HT-29 (cell line): ENCODE measurements at places on chromosomes 1 and 21.

GRCh38 chr1:80153762-80154161 lies 1147.2 kb upstream of the ADGRL4 start:
- no peak for DNase-seq

- no peak for DNase-seq
These were observed 24.9 kb downstream of the TMED5 start for GRCh38 chr1:93155335-93155734.

DNA sequence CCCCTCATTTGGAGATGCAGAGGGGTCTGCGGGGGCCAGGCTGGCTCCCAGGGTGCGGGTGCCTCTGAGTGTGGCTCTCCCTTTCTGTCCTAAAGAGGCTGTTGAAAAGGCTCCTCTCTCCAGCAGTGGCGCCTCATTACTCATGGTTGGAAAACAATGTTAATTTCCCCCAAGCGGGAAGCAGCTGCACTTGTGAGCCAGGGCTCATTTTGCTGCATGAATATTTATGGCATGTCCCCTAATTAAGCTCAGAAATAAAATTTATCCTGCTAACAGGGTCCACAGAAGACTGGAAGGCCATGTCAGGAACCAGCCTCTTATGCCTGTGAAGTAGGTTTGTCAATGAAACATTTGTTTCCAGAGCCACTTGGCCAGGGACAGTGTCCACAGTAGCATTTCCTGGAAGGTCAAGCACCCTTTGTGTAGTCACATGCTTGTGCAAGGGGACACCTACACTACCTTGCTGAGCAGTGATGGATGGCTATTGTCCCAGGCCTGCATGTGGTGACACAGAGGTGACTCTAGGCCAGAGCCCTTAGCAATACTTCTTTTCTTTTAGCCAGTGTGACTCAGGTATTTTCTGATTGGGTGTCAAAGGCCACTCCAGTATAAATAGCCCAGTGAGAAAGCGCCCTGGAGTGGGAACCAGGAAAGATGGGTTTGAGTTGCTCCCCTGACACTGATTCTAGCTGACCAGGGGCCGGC lies 259.0 kb downstream of the FOXD2 start:
- peak; percentile 70 for DNase-seq

DNA sequence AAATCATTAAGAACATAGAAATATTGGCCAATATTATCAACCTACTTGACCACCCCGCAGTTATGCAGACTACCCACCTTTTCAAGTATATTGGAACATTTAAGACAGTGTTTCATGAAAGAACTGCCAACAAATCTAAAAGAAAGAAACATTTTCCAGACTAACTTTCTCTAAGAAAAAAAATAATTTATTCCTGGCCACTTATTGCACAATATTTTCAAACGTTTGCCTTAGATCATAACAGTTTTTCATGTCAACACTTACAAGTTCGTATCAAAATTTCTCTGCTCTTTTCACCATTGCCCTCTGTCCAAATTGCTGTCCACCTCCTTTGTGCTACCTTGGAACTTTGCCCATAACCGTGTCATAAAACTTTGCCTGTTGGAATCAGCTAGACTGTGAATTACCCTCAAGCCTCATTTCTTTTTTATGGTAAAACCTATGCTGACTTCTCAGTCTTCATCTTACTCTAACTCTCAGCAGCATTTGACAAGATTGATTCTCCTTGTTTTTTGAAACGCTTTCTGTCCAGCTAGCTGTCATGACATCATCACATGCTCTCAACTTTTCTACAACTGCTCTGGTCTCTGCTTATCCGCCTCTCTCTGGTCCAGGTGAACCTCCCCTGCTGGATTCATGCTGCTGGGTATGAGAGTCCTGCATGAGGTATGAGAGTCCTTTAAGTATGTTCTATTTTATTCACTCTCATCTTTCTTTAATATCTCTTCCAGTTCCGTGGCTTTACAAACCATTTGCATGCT lies 92.8 kb upstream of the CHRM3 start:
- DNase-seq = peak; percentile 25

DNA sequence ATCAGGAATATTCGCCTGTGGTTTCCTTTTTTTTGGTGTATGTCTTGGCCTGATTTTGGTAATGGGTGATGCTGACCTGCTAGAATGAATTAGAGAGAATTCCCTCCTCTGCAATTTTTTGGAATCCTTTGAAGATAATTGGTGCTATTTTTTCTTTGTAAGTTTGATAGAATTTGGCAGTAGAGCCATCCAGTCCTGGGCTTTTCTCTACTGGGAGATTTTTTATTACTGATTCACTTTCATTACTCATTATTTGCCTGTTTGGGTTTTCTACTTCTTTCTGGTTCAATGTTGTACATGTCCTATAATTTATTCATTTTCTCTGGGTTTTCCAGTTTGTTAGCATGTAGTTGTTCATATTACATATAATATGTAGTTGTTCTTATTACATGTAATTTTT lies 48.7 kb downstream of the NTMT2 start:
- DNase-seq = no peak

GRCh38 chr1:46806196-46807020 lies 7.6 kb downstream of the CYP4B1 start:
- DNase-seq = no peak

DNA sequence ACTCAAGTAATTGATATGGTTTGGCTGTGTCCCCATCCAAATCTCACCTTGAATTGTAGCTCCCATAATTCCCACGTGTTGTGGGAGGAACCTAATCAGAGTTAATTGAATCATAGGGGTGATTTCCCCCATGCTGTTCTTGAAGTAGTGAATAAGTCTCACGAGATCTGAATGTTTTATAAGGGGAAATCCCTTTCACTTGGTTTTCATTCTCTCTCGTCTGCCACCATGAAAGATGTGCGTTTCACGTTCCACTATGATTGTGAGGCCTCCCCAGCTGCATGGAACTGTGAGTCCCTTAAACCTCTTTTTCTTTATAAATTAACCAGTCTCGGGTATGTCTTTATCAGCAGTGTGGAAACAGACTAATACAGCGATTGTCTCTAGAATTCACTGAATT lies 135.4 kb downstream of the BACH1 start:
- DNase-seq = no peak

- DNase-seq = peak; percentile 24
These were observed 148.7 kb downstream of the HHAT start for GRCh38 chr1:210477328-210477924.

GRCh38 chr1:60974524-60975372 lies 107.6 kb upstream of the NFIA start:
- DNase-seq = no peak

DNA sequence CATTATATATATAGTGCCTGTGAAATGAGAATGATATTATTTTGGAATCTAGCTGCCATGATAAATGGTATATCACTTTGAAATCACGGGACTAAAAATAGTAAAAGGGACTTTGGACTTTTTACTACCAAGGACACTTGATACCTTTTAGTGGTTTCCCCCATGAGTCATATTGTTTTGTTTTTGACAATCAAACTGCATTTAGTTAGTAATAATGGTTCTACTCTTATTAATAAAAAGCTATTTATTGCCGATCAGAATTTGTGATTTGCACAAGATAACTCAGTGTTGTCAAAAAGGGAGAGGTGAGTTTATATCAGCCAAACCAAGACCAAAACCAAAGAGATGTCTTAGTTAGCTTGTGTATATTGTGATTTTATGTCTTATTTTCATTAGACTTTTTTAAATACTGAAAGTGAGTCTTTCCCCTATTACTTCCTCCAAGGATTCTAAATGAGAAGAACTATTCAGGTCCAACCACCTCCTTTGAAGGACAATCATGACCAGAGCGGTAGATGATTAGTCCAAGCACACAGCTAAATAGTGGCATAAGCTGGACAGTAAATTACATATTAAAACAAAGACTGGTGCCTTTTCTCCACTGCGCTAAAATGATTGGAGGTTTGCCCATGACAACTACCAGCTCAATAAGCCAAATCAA lies 281.7 kb upstream of the ESRRG start:
- DNase-seq = peak; percentile 46

GRCh38 chr1:109156916-109157385 lies 43.0 kb downstream of the ELAPOR1 start:
- no peak for DNase-seq

DNA sequence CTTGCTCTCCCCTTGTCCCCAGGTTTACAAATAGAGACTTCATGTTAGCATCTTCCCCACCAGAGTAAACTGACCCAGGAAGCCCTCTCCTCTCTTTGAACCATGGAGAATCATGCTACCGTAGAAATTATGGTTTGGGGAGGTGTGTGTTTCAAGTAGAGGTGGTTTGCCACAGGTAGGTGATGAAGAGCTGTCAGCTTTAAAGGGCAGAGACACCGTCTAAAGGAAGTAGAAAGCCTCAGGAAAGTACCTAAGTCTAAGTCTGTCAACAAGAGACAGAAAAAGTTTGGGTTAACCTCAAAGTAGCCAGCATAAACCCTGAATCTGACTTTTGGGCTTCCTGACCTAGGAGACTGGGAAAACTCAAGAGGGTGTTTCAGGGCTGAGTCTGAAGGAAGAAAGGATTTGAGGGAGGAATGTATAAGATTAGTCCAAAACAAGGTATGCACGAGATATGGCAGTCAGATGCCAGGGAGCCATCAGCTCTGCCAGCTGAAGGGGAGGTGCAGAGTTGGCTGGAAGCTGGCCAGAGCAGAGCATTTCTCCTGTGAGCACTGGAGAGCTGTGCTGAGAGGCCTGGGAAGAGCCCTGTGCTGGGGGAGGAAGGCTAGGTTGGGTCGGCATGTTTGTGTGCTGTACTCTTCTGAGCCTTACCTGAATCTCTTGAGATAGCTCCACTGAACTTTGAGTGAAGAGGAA lies 14.3 kb downstream of the ADAMTSL4 start:
- peak; percentile 76 for DNase-seq

- DNase-seq = no peak
These were observed 27.1 kb upstream of the TMEM54 start for GRCh38 chr1:32928285-32928684.

DNA sequence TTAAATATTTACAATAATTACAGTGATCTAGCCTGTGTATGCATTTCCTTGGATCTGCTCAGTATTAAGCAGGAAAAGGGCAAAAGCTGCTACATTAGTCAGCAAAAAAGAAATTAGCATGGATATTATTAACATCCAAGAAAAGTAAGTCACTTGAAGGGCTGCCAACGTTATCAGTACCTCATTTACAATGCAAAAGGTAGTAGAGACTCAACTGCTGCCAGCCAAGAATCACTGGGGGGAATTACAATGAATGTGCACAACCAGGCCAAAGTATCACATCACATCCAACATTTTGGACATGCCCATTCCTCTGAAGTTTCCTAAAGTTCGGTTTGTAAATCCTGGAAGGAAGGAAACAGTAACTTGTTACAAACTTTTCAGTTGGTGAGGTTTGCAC lies 1.9 kb downstream of the CNN3 start:
- no peak for DNase-seq

GRCh38 chr1:58874342-58874741 lies 90.5 kb upstream of the JUN start:
- DNase-seq = no peak

DNA sequence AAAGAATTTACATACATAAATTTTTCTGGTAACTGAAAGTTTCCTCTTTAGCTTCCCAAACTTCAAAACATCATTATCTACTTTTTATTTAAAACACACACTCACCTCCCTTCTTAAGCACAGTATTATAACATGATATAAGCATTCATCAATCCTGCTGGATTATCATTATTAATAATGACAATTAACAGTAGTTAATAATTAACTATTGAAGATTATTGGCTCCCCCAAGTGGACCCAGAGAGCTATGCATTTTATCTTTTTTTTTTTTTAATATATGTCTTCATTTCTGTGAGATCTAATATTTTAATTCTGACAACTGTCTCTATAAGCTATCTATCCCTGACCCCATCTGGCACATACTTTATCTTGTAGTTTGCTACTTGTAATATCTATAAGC lies 252.1 kb upstream of the CACYBP start:
- DNase-seq = peak; percentile 17

- no peak for DNase-seq
These were observed 84.8 kb downstream of the KCNJ15 start for GRCh38 chr21:38341546-38342012.

DNA sequence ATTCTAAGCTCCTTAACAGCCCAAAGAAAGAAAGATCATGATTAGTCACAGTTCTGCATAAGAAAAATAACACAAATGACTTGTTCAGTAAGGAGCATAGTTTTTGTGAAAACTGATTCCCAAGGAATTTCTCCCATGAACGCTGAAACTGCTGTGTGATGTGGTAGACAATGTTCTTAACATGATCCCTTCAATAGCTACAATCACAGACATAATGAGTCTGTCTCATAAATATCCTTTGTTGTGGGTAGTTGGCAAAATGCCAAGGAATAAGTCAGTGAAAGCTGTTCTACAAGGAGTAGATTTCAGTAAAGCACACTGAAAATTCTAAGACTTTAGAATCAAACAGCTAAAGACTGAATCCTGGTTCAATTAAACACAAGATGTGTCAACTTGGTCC lies 404.8 kb downstream of the HLX start:
- peak; percentile 16 for DNase-seq
